Osteoblast (primary cell): ENCODE measurements at places on chromosomes 1 and 21. TPM values are rescaled to one million over a fixed set of nuclear protein-coding genes. Genes with fewer than 3 reads are reported as not detected.

CDCA8 gene
- 1.5 and 1.8 TPM in 2 replicates for total RNA-seq

ITGB2 gene
- total RNA-seq, result 13.3 and 15.2 TPM in 2 replicates

CNIH3 gene
- 3.6 and 9.7 TPM in 2 replicates for total RNA-seq

PIGV gene
- 18.1 and 19.2 TPM in 2 replicates for total RNA-seq

KLHDC8A gene
- total RNA-seq, result not detected in 2 replicates

ARHGEF16 gene
- not detected in 2 replicates for total RNA-seq

PRAMEF6 gene
- total RNA-seq, result not detected in 2 replicates

PFKFB2 gene
- total RNA-seq, result 14.5 and 17.7 TPM in 2 replicates

S100A4 gene
- 21.5 and 63.0 TPM in 2 replicates for total RNA-seq

SPRR1B gene
- not detected in 2 replicates for total RNA-seq

DNA sequence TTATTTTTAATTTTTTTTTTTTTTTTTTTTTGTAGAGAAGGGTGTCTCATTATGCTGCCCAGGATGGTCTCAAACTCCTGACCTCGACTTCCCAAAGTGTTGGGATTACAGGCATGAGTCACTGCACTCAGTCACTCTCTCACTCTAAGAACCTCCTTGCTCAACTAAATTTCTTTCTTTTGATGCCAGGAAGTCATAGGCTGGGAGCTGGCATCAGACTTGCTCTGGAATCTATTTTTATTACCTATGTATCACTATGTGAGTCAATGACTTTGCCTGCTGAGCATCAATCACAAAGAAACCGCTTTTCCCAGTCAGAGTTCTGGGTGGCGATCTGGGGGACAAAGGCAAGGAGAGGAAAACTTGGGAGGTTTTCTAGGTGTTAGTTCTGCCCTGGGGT lies 35.5 kb upstream of the PARP1 start:
- peak; percentile 84 for DNase-seq

DNA sequence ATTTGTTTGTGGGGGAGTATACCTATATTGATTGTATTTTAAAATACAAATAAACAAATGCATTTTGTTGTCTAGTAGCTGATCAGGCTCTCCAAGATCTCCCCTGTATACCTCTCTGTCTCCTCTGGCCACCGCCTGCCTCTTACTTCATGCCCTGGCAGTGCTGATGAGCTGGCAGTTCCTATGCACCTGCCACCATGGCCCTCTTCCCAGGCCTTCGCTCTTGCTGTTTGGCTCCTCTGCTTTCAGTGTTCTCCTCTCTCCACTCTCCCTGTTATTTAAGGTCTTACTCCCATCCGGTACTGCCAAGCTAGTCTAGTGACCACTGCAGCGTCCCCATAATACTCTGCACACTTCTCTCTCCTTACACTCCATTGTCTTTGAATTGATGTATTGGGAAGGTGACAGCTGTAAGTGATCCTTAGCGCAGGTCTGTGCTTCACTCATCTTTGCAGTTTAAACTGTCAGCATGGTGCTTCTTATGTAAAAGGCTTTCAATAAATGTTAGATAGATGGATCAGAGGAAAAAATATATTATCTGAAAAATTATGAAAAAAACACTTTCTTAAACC lies 88.1 kb upstream of the ATP1A1 start:
- DNase-seq, result no peak

- no peak for DNase-seq
Measured at GRCh38 chr1:22736501-22737080, 26.0 kb downstream of the EPHB2 start.

- no peak for DNase-seq
Measured at GRCh38 chr1:172492421-172492820, 40.5 kb upstream of the SUCO start.

DNA sequence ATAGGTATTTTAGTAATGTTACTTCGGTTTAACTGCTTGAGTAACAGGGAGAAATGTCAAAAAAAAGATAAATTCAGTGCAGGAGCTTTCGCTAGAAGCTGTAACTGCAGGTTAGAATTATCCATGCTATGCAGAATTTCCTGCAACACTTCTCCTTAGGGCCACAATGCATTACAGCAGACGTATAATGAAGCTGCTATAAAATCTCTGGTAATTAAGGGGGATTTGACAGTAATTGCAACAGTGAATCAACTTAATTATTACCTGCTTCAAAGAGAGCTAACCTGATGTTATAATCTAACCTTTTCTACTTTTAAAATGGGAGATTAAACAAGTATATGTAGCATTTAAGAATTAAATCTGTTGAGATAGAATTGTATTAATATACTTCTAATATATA lies 92.6 kb downstream of the ATG4C start:
- DNase-seq, result peak; percentile 9

DNA sequence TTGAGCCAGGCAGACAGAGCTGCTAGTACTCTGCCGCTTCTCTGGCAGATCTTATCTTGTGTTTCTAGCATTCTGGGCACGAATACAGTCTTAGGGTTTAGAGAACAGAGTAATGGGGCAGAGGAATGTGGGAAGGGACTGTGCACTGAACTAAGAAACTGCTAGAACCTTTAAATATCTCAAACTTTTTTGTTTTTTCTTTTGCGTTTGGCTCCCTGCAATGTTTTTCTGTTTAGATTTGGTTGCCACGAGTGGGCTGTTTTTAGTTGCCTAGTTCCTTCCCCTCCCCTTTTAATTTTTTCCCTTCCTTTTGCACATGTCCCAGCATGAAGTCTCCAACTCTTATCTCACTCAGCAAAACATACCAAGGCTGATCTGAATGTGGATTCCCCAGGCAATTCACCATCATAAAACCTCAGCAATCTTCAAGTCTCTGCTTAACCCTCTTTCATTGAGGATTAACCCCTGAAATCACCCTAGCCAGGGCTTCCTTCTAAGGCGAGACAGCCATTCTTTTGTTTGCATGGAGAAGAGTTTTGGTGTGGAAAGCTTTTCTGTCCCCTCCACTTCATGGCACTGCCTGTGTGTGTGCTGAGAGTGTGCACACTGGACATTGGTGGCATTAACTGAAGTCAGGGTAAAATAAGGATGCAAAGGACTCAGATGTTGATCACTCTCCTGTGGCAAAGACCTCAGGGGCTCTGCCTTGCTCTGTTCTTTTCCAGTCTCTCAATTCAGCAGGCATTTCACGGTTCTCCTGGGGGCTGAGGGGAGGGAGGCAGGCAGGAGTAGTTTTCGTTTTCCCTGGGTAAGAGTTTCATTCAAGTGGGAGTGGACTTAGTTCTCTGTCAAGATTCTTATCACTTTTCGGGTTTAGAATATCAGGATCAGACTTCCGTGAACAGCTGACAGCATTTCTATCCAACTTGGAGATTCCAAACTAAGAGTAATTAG lies 2.8 kb upstream of the ATF3 start:
- no peak for DNase-seq

DNA sequence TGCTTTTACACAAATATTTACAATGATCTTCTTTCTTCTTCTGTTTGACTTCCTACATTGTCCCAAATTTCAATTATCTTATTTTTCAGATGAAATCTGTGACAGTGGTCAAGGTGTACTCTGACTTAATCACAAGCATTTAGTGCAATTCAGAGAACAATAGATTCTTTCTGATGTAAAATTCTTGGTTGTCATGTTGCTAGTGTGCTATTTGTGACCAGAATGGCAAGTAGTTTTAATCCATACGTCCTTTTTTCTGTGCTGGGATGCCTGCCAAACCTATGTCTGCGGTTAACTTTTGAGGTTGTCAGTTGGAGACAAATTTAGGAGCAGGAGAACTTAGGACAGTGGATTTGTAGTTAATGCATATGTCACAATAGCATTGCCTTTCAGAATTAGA lies 31.0 kb downstream of the NCAM2 start:
- DNase-seq, result no peak

GRCh38 chr1:115475901-115476300 lies 137.9 kb upstream of the NGF start:
- DNase-seq, result no peak

DNA sequence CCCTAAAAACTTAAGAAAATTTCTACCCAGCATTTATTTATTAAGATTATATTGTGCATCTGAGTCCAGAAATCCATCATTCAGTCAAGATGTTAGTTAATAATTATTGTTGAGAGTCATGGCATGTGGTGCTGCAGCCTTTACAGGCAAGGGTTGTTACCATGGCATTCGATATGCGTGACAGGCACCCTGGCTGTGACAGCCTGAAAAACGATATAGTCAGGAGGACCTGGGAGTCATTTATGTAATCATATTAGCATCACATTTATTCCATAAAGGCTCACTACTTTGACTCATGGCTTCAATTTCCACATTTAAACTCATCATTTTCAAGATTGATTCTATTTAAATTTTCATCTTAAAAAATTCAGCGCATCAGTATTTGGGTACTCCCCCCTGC lies 68.0 kb downstream of the CACHD1 start:
- DNase-seq, result no peak

DNA sequence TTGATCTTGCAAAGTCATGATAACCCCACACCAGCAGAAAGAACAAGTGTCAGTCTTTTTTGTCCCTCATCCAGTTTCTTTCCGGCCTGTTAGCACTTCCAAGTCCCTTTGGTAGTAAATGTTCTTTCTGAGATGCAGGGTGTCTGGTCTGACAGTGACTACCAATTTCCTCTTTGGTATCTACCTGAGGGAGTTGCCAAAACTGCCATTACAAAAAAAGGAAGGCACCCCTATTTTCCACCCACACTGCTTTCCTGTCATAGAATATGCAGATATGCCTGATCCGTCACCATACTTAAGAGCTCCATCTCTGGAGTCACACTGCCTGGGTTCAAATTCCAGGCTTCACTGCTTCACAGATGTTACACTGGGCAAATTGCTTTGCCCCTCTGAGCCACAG lies 72.4 kb downstream of the ZNF281 start:
- no peak for DNase-seq

GRCh38 chr1:36223381-36223995 lies 755 bp upstream of the THRAP3 start:
- DNase-seq, result peak; percentile 70

DNA sequence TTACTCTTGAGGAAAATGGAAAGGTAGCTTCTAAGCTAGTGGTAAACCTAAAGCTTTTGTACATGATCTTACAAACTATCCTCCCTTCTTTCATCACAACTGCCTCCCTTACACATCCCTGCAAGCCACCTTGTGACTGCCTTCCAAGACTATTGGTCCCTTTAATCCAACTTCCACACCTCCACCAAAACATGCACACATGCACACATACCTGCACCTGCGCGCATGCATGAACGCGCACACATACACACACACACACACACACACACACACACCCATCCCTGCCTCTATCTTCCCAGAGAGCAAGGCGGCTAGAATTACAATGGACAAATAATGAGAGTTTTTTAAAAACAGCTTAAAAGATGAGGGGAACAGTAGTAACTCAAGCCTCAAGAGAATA lies 58.3 kb downstream of the LUZP1 start:
- DNase-seq, result no peak

DNA sequence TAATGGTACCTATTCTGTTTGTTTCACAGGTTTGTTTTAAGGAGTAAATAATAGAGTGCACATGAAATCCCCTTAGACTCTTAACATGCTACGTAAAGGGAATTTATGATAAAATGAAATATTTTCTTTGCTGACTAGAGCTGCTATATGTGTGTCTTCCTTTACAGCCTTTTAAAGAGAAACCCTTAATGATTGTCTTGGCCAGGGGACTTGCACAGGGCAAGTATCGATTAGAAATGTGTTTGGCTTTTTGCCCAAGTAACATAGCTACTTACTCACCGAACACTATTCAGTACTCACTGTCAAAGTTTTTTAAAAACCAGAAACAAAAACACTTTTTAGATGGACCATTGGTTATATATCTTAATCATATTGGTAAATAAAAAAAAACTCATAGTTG lies 71.3 kb upstream of the KIAA1614 start:
- no peak for DNase-seq

DNA sequence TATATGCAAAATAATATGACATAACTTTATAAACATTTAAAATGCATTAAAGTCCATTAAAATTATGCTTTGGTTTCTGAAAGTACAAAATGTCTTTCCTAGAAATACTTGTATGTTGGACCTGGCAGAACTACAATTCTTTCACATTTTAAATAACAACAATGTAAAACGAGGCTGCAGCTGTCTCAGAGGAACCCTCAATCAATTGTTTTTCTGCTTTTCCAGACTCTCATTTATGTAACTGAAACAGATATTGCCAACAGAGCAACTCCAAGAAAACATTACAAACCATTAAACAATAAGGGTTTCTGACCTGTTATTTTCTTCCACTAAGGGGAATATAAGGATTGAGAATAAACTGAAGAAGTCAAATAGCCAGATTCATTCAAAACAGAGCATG lies 1193.4 kb downstream of the NCAM2 start:
- DNase-seq, result no peak

DNA sequence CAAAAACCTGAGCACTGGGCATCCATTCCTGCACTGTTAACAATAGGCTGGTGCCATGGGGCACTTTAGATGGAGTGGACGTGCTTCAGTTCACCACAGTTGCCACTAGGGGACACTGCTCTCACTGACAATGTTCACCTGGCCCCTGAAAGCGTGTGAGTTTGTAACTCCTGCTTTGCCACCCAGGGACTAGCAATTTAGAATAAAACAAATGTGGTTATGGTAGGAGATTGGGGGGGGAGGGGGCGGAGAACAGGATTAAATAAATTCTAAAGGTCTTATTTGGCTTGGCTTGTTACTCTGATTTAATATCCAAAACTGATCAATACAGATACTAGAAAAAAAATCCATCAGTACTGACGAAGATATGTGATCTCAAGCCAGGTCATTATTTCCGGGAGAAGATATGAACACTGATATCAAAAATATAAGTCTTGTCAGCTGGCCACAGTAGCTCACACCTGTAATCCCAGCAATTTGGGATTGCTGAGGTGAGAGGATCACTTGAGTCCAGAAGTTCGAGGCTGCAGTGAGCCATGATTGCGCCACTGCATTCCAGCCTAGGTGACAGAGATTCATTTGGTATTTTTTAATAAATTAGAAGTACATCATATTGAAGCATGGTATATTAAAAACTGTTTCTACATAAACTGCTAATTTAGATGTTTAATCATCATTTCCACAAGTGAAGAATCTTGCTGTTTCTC lies 23.2 kb downstream of the INTS7 start:
- DNase-seq, result peak; percentile 94

DNA sequence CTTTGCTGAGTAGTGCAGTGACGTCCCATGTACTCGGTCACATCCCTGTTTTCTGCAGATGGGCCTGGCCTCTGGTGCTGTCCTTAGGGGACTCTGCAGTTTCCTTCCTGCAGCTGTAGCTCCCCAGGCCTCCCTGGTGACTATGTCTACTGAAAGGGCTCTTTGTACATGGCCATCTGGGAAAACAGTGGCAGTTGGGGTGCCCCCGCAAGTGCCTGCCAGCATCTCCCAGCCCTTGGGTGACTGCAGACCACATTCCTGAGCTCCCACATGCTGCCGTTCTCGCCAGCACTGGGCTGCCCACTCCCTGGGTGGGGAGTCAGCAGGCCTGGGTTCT lies 37.5 kb upstream of the KCNA10 start:
- DNase-seq, result no peak

- DNase-seq, result no peak
Measured at GRCh38 chr1:154581766-154582165, 14.2 kb downstream of the CHRNB2 start.
